ENCODE measurements at places on chromosomes 5 and 9. TPM values are rescaled to one million over a fixed set of nuclear protein-coding genes. Genes with fewer than 3 reads are reported as not detected.

DNA sequence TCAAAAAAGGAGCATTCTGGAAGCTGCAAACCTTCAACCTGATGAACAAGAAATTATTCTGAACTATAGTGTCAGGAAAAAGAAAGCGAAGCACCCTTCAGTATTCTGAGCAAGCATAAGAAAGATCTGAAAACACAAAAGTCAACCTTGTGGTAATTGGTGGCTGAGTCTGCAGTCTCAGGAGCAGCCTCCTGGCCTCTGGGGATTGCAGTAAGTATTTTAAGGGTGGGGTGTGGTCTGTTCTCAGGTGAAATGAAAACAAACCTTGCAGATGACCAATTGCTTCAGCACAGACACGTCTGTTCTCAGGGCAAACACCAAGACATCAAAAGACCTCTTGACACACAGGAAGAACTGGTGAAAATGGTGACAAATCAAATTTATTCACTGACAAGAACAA, 147.8 kb upstream of the RAPGEF1 start:
- H3K27ac ChIP-seq: no peak overlapping the region
- no peaks in the 10 kb centered on the region for H3K4me1 ChIP-seq
- no peak for DNase-seq
- no peaks in the 10 kb centered on the region for H3K36me3 ChIP-seq
- no peaks in the 10 kb centered on the region for H3K27me3 ChIP-seq

Gene ECSCR
- 24.8 TPM for total RNA-seq

GRCh38 chr5:172585114-172585513, 55.9 kb upstream of the NEURL1B start:
- H3K27ac ChIP-seq: no peak overlapping the region
- no peak for DNase-seq
- H3K4me3 ChIP-seq: no peak overlapping the region
- no peaks in the 10 kb centered on the region for H3K36me3 ChIP-seq

DNA sequence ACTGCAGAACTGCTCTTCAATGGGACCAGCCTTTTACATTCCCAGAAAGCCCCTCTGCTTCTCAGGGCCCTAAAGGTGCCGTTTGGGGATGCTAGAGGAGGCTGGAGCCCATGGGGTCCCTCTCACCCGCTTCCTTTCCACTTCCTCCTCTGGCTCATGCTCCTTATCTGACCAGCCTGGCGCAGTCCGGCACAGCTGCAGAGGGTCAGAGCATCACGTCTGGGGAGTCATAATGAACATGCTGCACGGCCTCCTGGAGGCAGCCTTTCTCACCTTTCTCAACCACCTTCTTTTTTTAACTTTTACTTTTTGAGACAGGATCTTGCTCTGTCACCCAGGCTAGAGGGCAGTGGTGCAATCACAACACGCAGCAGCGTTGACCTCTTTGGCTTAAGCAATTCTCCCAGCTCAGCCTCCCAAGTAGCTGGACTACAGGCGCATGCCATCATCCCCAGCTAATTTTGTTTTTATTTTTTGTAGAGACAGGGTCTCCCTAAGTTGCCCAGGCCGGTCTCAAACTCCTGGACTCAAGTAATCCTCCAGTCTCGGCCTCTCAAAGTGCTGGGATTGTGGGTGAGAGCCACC, 15.1 kb upstream of the TCF7 start:
- no peaks in the 10 kb centered on the region for H3K36me3 ChIP-seq
- H3K27me3 ChIP-seq: no peaks in the 10 kb centered on the region
- no peak for DNase-seq
- peak overlapping the region; percentile 72 for H3K27ac ChIP-seq
- peak overlapping the region; percentile 12 for H3K4me3 ChIP-seq

Gene SPZ1
- total RNA-seq: not detected

GRCh38 chr5:4050203-4050602, 454.6 kb downstream of the IRX1 start:
- H3K27ac ChIP-seq: no peak overlapping the region
- DNase-seq: no peak
- H3K27me3 ChIP-seq: no peaks in the 10 kb centered on the region
- no peak overlapping the region for H3K4me3 ChIP-seq
- no peaks in the 10 kb centered on the region for H3K4me1 ChIP-seq
- no peaks in the 10 kb centered on the region for H3K36me3 ChIP-seq

DNA sequence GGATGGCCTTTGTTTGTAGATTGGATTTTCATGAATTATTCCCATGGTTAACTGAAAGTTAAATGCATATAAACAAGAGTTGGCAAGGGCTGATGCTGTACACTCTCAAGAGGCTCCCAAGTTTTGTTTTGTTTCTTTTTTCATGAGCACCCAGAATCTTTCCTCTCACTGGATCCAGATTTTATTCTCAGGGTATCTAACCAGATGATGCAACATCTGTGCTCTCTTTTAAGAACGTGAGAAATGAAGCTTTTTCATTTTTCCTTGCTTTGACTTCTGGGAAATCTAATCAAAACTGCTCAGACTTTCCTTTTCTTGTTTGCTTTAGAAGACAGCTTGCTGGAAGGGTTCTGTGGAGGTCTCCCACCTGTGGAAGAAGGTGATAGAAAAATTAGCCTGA, 142.7 kb upstream of the SLC12A2 start:
- H3K4me3 ChIP-seq: no peak overlapping the region
- no peak overlapping the region for H3K27ac ChIP-seq
- no peak for DNase-seq
- H3K36me3 ChIP-seq: no peaks in the 10 kb centered on the region
- no peaks in the 10 kb centered on the region for H3K4me1 ChIP-seq

GRCh38 chr5:56326116-56326515, 93.0 kb upstream of the ANKRD55 start:
- DNase-seq: no peak
- no peaks in the 10 kb centered on the region for H3K36me3 ChIP-seq
- no peak overlapping the region for H3K4me3 ChIP-seq
- no peak overlapping the region for H3K27ac ChIP-seq
- H3K27me3 ChIP-seq: no peaks in the 10 kb centered on the region

GRCh38 chr9:78828521-78828920, 531.6 kb downstream of the PSAT1 start:
- DNase-seq: no peak
- H3K27ac ChIP-seq: no peak overlapping the region
- H3K27me3 ChIP-seq: no peaks in the 10 kb centered on the region
- no peak overlapping the region for H3K4me3 ChIP-seq
- no peaks in the 10 kb centered on the region for H3K36me3 ChIP-seq
- no peaks in the 10 kb centered on the region for H3K4me1 ChIP-seq

Gene NXNL2
- total RNA-seq: not detected

Gene KLHL9
- total RNA-seq: 20.0 TPM

GRCh38 chr5:149224282-149224681, 47.4 kb upstream of the AFAP1L1 start:
- no peak overlapping the region for H3K27ac ChIP-seq
- H3K4me3 ChIP-seq: no peak overlapping the region
- DNase-seq: no peak
- no peaks in the 10 kb centered on the region for H3K4me1 ChIP-seq

- DNase-seq: no peak
- H3K4me3 ChIP-seq: no peak overlapping the region
- H3K36me3 ChIP-seq: no peaks in the 10 kb centered on the region
- peak overlapping the region; percentile 34 for H3K27ac ChIP-seq
- no peaks in the 10 kb centered on the region for H3K27me3 ChIP-seq
Observed at GRCh38 chr5:149240354-149240998, 31.2 kb upstream of the AFAP1L1 start.

DNA sequence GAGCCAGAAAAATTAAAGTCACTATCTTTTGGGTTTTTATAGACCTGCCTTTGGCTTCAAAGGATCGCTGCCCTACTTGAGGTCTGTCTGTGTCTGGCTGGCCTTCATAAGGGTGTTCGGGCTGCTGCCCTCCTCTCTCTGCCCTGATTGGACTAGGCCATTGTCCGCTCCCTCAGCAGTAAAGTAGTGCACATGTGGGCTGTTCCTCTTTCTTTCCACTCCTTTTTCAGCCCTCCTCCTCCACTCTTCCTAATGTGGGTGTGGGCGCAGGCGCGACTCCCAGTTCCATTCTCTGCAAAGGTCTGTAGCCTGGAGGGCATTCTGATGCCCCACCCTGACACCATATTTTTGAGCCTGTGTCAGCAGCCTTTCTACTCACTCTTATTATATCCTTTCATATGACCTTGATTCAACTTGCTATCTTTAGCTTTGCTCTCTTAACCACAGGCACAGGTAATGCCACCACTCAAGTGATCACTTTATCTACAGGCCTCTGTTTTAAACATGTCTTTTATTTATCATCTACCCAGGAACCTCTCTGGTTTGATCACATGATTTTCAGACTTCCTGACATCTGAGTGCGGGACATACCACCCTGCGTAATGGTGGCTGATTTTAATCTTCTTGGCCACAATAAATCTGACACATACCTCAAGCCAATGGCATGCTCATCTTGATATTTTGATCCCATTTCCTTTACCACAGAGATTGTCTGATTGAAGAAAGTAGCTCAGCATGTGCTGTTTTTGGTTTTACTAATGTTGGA, 144.5 kb downstream of the AOPEP start:
- DNase-seq: no peak
- no peaks in the 10 kb centered on the region for H3K36me3 ChIP-seq
- no peaks in the 10 kb centered on the region for H3K27me3 ChIP-seq

- H3K36me3 ChIP-seq: no peaks in the 10 kb centered on the region
- H3K27ac ChIP-seq: no peak overlapping the region
- no peaks in the 10 kb centered on the region for H3K4me1 ChIP-seq
- no peak overlapping the region for H3K4me3 ChIP-seq
- DNase-seq: no peak
- H3K27me3 ChIP-seq: no peaks in the 10 kb centered on the region
Observed at GRCh38 chr5:43627028-43627427, 24.0 kb downstream of the NNT start.

DNA sequence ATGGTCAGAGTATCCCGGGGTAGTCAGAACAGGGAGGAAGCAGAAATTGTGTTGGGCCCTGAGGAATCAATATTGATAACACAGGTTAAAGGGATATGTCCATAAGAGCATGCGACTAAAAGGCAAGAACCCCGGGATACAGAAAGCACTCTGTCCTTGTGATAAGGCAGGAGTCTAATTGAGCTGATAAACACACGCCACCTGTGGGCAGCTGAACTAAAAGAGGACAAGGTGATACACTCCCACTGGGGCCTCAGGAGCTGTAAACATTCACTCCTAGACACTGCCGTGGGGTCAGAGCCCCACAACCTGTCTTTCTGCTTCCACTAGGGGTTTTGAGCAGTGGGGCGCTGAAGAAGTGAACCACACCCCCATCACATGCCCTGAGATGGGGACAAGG, 144.7 kb upstream of the MPDZ start:
- no peaks in the 10 kb centered on the region for H3K27me3 ChIP-seq
- no peak overlapping the region for H3K4me3 ChIP-seq
- H3K4me1 ChIP-seq: no peaks in the 10 kb centered on the region
- H3K36me3 ChIP-seq: no peaks in the 10 kb centered on the region
- DNase-seq: no peak
- no peak overlapping the region for H3K27ac ChIP-seq
